ENCODE measurements at places on chromosomes 2 and 18.

DNA sequence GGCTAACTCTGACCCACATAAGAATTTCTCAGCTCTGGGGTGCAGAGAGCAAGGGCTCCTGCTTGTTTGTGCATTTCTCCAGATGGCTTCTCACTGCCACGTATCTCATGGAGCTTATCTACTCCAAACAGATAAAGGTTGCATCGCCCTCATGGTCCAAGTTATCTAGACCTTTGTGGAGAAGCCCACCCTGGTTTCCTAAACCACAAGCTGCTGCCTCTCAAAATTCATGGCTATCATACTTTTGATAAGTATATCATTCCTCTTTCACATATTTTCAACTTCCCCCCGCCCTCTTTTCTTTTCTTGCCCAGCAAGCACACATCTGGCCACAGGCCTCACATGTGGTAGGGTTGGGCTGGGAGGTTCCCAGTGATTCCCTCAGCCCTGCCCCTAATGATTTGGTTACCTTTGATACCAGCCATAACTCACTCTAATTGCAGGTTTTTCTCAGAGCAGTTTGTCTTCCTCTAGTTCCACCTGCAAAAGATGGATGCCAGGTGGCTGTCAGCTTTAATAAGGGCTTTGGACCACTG is 146.0 kb downstream of the RHBDD1 start:
- no peak for DNase-seq

DNA sequence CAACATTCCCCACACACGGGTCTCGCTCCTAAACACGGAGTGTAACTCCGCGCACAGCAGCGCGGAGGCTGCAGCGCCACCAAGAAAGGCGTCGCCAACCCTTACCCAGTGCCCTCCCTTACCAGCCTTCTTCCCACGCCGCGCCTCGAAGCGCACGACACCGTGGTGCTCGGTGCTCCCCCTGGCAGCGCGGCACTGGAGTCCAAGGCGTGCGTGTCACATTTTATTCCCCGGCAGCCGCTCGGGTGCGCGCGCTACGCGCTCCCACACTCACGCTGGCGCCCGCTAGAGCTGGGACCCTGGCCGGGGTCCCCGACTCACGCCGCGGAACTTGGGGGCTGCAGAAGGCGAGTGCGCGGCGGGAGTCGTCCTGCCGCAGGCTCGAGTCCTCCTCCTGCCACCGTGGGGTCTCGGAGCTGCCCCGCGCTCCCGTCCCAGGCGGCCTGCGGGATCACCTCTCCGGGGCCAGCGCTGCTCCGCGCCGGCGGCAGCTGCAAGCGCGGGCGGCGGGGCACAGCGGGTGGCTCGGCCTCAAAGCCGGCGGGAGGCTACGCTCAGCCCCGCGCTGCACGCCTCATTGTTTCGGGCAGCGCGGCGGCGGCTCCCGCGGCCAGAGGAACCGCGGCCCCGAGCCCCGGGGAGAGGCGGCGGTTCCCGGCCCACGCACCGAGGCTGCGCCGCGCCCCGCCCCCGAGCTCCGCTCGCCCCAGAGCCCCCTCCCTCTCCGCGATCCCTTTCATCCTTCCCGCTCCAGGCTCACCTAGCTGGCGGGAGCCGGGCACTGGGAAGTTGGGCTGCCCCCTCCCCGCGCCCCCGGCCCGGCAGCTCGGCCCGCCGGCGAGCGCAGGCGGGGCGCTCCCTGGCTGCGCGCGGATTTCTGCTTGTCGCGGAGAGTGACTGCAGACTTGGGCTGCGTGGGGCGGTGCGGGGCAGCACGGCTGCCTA is at the start of gene ST6GAL2:
ST6GAL2 (minus strand) TSS at position 197 of the 945 bp plus-strand sequence. CDS start 42,190 bp downstream, outside the sequence.
- no peak for DNase-seq

DNA sequence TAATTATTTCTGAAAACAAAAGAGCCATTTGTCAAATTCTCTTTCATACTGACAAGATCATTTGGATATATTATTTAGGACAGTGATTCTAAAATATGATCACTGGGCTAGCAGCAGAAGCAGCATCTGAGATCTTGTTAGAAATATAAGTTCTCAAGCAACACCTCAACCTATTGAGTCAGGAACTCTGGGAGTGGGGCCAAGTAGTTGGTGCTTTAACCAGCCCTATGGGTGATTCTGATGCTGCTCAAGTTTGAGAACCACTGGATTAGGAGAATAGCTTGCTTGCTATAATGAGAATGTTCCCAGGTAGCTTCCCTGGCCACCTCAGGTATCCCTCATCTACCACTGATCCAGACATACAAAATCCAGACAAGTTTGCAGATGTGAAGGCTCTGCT is 466.9 kb upstream of the CELF4 start:
- no peak for DNase-seq

GRCh38 chr2:217790681-217791392 is 212.0 kb downstream of the TNS1 start:
- DNase-seq, result no peak

GRCh38 chr2:161170958-161171932 is 11.0 kb downstream of the TANK start:
- no peak for DNase-seq

DNA sequence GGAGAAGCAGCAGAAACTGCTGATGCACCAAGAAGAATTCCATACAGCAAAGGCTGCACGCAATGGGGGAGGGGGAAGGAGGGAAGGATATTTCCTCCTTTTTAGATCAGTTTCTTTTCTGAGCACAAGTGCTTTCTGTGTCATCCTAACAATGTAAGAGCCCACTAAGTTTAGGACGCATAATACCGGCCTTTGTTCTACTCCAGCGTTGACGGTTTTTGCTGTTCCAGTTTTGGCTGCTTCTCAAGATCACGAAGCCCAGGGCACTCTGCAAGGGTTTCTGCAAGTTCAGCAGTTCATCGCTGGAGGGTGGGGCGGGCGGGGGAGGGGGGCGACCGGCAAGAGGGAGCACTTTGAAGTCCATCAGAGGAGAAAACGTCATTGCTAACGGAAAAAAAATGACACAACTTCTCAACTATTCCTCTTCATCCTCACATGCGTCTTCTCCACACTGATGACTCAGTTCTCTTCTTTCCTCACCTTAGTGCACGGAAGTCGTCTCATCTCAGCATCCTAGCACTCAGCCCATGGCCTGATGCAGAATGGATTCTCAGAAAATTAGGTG is 8.7 kb downstream of the FAM178B start:
- DNase-seq, result no peak

DNA sequence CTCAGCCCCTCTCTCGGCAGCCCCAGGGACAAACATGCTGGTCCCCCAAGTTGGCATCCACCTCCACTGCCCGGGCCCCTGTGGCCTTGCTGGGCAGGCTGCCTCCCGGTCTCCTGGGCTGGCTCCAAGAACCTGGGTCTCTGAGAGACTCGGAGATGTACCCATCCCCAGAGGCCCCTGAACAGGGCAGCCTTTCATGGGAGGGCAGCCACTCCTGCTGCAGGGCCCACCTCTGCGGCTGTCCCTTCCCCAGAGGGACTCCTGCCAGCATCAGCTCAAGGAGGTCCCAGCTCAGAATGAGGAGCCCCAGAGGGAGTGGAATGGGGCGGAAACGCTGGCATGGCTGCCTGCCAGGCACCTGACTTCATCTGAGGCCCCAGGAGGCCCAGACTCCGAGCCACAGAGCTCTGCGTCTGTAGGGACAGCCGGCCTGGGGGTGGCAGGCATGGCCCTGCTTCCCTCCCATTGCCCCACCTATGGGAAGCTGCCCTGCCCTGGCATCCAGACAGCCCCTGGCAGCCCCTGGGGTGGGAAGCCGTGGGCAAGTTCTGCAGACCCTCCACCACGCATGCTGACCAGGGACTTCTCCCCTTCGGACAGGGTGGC is 857 bp upstream of the CROCC2 start:
- DNase-seq, result no peak

DNA sequence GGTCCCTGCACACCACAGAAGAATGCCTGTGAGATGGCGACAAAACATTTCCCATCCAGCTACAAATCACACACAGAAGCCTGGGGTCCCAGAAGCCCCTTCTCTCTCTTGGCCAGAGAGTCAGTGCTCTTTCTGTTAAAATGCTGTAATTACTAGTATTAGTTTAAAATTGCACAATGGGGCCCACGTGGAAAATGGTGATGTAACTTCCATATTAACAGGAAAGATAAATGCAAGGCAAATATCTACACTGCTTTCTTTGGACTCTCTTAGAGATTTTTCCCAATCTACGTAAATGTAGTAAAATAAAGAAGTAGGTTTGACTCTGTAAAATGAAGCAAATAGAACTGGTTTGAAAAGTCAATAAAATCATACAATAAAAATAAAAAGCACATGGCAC is 113.9 kb upstream of the TFCP2L1 start:
- DNase-seq, result no peak

DNA sequence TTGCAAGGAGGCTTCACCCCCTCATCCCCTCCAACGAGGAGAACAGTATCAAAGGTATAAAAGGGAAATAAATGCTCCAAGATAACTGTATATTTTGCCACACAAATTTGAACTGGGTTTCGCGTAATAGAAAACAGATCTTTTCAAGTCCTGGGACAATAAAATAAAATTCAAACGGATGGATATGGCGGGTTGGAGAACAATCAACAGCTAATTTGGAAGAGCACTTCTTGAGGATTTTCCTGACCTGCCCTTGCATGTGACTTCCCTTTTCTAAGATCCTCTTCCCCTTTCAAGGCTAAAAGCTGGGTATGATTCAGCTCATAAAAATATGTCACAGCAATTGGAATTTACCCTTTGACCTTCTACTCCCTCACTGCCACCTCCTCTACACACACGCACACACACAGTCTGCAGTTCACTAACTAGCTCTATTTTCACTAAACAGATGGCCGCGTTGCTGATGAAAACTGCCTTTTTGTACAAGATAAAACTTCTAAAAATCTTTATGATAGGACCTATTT is 386.9 kb downstream of the FIGN start:
- no peak for DNase-seq

DNA sequence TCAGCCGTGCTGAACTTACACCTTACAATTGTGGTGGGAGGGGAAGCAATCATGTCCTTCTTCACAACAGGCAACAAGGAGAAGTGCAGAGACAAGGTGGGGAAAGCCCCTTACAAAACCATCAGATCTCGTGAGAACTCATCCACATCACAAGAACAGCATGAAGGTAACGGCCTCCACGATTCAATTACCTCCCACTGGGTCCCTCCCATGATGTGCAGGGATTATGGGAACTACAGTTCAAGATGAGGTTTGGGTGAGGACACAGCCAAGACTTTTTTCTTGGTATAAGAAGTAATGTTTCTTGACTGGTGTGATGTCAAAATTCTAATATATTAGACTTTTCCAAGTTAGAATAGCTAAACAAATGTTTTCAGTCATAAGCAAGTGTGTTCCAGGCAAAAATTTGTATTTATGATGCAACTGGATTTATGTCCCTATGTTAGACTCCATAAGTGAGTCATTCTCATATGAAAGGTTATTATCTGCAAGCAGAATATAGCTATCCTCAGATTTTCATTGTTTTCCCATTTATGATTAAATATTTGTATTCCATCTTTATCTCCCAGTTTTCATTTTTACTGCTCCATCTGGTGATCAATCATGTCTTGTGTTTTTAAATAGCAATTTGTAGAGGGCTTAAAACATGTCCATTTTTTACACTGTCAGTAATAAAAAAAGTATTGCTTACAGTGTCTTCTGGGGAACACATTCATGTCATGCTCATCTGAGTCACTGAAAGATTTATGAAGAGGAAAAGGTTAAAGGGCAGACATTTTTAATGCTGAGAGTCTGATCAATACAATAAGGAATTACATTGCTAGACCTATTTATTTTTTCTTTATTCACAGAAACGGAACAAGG is 995.2 kb upstream of the CDH2 start:
- DNase-seq, result no peak

DNA sequence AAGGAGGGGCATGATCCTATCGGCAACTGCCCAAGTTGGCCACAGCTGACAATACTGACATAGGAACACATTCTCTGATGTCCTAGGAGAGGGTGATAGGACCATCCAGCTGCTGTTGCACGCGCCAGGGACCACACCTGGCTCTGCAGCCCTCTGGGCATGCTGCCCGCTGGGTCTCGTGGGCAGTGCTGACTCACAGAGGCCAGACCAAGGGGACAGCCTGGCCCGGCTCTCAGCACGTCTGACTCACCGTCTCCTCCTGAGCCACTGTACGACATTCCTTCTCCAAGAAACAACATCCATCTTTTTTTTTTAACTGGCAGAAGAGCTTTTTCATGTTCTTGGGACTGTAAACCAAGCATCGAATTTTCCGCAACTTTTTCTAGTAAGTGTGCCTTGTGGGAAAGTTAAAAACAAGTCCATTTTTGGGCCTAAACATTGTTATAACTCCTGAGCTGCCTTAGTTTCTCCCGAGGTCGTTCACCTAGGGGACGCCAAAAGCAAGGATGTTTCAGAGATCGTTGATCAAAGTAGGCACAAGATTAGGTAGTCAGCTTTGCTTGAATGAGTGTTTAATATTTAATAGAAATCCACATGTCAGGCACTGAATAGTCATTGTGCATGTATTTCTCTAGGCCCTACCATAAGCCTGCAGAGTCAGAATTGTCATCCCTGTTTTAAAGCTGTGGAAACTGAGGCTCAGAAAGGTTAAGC is 100.3 kb downstream of the TTC32 start:
- no peak for DNase-seq

DNA sequence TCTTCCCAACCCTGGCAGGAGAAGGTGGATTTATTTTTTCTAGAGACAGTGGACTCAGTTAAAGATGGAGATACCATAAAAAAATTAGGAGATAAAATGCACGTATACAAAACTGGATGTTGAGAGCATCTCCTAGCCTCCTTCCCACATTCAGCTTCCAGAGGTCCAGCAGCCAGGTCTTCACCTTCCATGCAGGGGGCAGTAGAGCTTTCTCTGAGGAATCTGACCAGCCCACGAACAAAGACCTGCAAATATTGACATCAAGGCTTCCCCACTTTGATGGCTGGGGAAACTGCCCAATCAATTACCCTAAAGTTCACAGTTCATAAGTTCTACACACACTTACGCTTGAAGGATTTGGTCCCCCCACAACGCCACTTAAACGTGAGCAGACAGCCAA is 24.5 kb downstream of the AQP4 start:
- DNase-seq, result no peak

DNA sequence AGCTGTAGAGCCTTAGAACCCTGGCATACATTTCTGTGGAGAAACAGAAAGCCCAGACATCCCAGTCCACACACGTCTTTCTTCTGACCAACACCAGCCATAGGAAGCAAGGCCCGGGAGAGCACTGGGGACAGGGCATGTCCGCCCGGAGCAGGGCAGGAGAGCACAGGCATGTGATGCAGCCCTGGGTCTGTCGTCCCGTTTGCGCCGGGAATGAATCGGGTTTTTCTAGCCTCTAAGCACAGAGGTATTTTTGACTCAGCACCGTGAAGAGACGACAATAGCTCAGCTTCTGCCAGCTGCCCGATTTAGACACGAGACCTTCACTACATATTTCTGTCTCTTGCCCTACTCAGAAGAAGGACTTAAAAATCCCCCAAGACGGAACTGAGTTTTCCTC is 7.3 kb upstream of the AMMECR1L start:
- no peak for DNase-seq

GRCh38 chr2:99659874-99660273 is 170.1 kb upstream of the REV1 start:
- DNase-seq, result no peak
